ENCODE measurements at places on chromosomes 5 and 9.

DNA sequence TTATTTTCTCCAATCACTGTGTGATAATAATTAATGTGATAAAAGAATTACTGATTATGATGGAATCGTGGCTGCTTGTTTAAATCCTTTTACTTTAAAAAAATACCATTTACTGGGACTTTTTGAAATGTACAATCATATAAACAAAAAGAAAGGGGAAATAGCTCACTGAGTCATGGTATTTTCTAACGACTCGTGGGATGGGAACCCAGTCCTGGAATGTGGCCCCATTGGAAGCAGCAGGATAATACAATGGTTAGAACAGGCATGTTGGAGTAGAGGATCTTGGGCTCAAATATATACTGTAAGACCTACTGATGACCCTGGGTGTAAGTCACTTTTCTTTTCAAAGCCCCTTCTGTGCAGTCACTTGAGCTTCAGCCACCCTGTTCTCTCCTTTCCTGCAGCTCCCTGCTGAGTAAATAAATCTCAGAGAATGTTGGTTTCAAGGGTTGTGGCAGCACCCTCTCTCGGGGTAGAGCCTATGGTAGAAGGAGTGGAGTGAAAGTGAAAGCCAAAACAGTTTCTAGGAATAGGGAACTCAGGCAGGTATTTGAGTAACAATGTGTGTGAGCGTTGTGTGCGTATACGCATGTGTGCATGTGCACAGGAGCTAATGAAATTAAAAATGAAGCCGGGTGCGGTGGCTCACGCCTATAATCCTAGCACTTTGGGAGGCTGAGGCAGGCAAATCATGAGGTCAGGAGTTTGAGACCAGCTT, 40.8 kb upstream of the LARP1 start:
- no peak for DNase-seq

DNA sequence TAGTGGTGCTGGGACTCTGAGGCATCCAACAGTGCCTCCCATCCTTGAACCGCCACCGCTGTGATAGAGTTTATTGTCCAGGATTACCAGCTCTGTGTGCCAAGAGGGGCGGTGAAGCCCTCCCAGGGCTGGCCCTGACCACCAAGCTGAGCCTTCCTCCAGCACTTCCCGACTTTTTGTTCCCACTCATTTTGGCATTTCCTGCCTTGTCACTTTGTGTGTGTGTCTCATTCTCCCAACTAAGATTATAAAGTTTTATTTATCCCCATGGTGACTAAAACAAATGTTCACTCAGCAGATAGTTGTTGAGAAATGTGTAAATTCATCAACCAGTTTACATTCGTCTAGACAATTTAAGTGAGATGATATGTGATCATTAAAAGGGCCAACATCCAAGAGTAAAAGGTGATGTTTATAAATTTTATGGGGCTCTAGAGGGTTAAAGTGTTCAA, 2.5 kb downstream of the F2R start:
- no peak for DNase-seq

DNA sequence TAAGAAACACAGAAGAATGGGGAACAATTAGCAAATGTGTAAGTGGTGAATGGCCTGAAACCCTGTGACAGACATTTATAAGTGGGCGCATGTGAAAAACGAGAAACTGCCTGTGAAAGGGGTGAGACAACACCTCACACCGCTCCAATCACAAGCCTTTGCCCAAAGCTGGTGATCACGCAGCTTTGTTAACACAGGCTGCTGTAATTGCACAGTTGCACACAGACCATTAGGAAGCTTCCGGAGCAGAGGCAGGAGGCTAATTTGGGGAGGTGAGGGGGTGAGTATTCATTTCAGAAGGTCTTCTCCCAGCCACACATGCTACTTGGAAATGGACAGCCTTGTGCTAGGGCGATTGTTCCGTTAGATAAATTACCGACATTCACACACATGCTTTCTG, 294.0 kb downstream of the MED10 start:
- no peak for DNase-seq

- no peak for DNase-seq
Observed at GRCh38 chr9:109973336-109973735, 193.3 kb downstream of the PALM2AKAP2 start.

DNA sequence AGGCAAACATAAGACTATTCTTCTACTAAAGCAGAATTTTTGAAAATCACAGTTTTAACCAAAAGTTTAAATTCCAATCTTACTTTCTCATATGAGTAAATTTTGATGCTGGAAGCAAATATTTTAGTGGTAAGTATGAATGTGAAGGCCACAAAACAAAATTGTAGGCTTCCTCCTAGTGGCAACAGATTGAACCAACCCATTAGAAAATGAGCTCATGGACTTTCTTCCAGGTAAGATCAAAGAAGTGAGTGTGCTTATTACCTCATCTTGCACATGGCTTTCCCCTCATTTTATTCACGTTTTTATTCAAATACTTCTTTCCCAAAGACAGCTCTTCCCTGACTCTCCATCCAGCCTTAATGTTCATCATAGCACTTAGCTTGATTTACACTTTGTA, 16.5 kb upstream of the RLN2 start:
- DNase-seq: no peak
